CD4-positive, alpha-beta T cell treated with Interleukin-1 beta for 1 hour (primary cell): ENCODE measurements at places on chromosomes 7 and 10.

DNA sequence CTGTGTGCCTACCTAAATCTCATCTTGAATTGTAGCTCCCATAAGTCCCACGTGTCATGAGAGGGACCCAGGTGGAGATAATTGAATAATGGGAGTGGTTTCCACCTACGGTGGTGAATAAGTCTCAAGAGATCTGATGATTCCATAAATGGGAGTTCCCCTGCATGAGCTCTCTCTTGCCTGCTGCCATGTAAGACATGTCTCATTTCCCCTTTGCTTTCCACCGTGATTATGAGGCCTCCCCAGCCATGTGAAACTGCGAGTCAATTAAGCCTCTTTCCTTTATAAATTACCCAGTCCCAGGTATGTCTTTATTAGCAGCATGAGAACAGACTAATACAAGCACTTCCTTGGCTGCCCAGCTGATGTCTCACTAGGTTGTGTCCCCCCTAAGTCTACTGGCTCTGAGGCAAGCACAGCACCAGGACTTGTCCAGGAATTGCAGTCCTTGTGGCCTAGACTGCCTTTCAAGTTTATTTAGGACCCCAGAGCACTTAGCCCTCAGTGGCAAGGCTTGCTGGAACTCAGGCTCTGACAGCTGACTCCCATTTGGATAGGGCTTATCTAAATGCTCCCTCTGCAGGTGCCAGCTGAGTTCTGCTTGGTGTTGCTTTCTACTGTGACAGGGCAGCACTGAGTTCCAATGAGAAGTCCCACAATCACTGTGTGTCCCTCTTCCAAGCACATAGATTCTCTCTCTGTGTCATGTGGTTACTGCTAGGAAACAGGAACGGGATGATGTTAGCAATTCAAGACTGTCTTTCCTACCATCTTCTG lies 59.0 kb upstream of the TAS2R16 start:
- no peak for DNase-seq

DNA sequence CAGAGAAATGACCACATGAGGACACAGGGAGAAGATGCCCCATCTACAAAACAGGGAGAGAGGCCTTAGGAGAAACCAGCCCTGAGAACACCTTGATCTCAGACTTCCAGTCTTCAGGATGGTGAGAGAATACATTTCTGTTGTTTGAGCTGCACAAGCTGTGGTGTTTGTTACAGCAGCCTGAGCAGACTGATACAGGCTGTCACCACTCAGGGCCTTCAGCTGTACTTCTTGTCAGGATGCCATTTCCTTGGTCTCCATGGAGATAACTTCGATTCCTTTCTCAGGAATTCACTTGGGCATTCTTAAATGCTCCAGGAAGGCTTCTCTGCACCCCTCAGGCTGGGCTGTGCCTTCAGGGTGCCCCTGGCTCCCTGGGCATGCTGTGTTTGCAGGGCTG lies 85.7 kb upstream of the IGFBP3 start:
- DNase-seq: no peak

DNA sequence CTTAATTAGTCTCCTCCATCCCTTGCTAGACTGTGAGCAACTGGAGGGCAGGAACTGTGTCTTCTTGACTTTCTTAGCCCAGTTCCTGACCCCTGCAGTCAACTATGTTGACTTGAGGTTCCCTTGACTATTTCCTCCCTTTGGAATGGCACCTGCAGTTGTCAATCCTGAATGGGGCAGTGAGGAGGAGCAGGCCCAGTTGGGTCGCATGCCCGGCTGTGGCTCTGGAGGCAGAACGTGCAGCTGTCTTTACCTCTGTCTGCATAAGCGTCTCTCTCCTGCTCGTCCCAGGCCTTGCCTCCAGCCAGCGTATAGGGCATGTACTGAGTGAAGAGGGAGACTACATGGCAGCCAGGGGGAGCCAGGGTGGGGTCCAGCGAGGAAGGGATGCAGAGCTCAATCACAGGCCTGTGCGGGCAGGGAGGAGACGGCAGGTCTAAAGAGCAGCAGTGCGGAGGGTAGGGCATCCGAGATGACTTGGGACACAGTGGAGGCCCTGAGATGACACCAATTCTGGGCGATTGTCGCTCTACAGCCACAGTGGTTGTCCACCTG lies 26.8 kb downstream of the PYROXD2 start:
- no peak for DNase-seq

DNA sequence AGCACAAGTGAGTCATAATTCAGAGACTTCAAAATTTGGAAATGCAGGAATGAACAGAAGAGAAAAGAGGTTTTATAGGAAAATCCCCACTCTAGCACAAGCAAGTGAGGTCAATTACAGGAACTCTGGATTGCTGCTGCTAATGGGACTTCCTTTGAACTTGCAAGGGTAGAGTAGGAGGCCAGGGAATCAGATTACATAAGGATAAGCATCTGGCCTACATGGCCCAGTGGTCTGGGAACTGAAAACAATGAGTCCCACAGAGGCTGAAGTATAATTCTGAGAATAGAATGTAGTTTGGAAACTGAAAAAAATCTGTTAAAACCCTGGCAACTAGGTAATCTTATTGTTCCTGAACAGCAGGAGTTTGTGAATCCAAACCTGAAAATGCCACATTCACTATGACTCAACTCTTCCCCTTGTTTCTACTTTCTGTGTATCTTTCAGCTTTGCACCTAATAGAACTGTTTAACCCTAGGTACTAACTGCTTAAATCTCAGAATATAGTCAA lies 66.5 kb downstream of the CTNNA3 start:
- DNase-seq: no peak

GRCh38 chr7:99079104-99079503 lies 64.8 kb downstream of the SMURF1 start:
- DNase-seq: no peak

DNA sequence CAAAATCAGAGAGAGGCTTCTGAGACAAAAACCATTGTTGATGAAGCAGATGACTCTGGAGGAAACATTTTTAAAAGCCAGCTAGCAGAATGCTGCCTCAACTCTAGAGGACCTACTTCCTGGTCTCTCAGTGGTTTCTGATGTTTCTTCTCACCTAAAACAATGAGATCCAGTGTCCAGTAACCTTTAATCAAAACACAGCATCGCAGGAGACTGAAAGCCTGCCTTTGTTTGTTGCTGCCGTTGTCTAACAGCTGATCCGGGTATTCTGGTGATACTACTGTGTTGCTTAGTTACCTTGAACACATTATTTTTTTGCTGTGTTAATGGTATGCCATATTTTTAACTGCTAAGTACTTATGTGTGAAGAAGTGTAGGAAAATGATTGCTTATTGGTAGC lies 70.9 kb downstream of the WIPF3 start:
- DNase-seq: no peak

GRCh38 chr10:88879534-88880281 lies at the start of gene STAMBPL1:
TSS of gene STAMBPL1 (plus strand) at chr10:88880245. CDS start at chr10:88901709, 21,464 bp downstream.
- DNase-seq: peak; percentile 72

DNA sequence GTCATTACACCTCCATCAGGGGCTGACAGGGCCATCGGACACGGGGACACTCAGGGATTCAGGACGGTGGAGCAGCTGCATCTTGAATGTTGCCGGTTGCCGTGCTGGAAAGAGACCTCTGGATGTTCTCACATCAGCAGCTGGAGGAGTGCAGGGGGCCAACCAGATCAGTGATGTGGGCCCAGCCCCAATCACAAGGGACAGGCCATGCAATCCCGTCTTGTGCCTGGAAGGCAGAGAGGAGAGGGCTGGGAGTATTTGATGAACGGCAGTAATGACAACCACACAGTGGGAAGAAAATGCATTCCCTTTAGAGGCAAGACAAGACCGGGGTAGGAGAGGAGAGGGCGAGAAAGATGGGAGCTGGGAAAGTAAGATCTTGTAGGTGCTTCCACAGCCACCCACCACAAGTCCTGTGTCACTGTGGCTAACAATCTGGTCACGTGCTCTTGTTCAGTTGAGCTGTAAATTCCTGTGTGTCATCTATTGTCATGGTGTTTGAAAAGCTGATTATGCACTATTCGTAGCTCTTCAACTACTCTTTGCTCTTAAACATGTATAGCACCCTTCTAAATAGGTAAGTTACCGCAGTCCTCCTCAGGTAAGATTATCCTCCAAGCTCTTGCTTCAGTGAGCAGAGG lies 85.9 kb upstream of the LEP start:
- DNase-seq: no peak

- no peak for DNase-seq
These were observed 35.1 kb downstream of the UMAD1 start for GRCh38 chr7:7675686-7676085.

- no peak for DNase-seq
These were observed 95.7 kb downstream of the DGKB start for GRCh38 chr7:14806891-14807290.

GRCh38 chr7:68858497-68858896 lies 739.8 kb upstream of the AUTS2 start:
- DNase-seq: no peak
